Sigmoid colon (tissue), 7 donors: ENCODE measurements at places on chromosomes 7 and 10. TPM values are rescaled to one million over a fixed set of nuclear protein-coding genes. Genes with fewer than 3 reads are reported as not detected.
A peak's percentile ranks its signal among the peaks of the same experiment; 100 is the strongest.

GRCh38 chr7:17131983-17132655, 166.3 kb upstream of the AHR start:
- no peaks in the 10 kb centered on the region for H3K27me3 ChIP-seq
- DNase-seq: no peak
- no peak overlapping the region for H3K27ac ChIP-seq
- no peaks in the 10 kb centered on the region for H3K36me3 ChIP-seq

Gene NAT16
- total RNA-seq: not detected

DNA sequence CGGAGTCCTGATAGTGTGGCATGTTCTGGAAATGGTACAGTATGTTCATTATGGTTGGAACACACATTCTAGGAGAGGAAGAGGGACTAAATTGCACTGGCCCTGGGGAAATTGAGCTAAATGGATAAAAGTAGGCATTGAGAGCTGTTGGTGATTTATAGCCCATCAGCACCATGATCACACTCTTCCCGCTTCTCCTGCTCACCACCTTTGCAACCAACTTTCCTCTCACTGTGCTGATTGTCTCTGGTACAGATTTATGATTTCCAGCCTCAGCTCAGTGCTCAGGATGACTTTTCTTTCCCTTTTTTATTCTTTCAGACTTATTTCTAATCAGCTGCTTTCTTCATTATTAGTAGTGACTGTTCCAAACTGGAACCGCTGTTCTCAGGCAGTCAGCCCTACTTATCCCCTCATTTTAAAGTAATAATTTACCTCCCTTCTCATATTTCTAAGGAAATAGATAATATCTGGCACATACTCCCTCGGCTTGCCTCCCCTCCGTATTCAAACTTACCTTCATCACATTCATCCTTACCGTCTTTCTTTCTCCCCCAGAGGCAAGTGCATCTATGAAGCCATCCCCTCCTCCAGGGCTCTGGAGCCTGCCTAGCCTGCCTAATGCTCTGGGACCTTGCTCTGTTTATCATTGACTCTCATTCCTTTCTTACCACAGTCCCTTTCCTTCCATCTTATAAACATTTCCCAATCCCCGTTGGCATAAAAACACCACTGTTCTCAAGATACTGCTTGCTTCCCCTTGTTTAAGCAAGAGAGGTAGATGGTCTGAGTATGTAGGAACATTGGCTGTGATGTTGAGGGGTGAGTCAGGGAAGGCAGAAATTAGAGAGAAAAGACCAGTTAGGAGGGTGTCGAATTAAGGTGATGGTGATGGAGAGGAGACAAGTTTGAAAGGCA, 51.6 kb upstream of the RPA3 start:
- no peaks in the 10 kb centered on the region for H3K27me3 ChIP-seq
- no peaks in the 10 kb centered on the region for H3K36me3 ChIP-seq
- DNase-seq: no peak
- H3K27ac ChIP-seq: no peak overlapping the region
- no peaks in the 10 kb centered on the region for H3K4me1 ChIP-seq

DNA sequence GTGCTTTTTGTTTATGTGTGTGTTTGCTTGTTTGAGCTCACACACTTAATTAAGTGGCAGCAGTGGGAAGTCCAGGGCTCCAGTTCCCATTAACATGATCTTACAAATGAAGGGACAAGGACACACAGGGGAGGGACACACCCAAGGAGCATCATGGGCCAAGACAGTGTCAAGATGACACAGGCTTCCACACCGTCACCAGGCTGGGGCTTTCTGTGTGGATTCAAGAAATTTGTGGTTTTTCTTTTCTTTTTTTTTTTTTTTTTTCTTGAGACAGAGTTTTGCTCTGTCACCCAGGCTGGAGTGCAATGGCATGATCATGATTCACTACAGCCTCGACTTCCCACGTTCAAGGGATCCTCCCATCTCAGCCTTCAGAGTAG, 173.6 kb downstream of the KIAA1217 start:
- H3K4me3 ChIP-seq: no peak overlapping the region
- H3K27me3 ChIP-seq: no peaks in the 10 kb centered on the region
- H3K27ac ChIP-seq: no peak overlapping the region
- H3K36me3 ChIP-seq: no peaks in the 10 kb centered on the region

Gene UROS
- 46.7 TPM for total RNA-seq

Gene UNCX
- total RNA-seq: not detected

DNA sequence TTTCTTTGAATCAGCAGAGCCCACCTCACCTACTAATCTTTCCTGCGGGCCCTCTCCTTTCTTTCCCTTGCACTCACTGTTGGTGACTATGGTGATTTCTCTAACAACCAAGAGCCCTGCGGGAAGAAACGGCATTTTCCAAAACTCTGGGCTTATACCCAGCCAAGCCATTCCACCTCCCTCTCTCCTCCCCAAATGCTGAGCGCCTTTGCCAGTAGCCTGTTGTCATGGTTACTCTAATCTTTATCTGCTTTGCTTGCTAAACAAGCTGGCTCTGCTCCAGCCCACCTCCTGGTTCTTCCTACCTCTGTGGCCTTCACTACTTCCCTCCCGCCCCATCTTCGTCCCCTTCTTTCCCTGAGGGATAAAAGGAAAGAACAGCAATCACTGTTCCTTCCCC, 86.7 kb downstream of the DGKI start:
- H3K4me1 ChIP-seq: no peaks in the 10 kb centered on the region
- no peak for DNase-seq
- no peak overlapping the region for H3K4me3 ChIP-seq
- no peaks in the 10 kb centered on the region for H3K36me3 ChIP-seq
- no peak overlapping the region for H3K27ac ChIP-seq
- no peaks in the 10 kb centered on the region for H3K27me3 ChIP-seq

DNA sequence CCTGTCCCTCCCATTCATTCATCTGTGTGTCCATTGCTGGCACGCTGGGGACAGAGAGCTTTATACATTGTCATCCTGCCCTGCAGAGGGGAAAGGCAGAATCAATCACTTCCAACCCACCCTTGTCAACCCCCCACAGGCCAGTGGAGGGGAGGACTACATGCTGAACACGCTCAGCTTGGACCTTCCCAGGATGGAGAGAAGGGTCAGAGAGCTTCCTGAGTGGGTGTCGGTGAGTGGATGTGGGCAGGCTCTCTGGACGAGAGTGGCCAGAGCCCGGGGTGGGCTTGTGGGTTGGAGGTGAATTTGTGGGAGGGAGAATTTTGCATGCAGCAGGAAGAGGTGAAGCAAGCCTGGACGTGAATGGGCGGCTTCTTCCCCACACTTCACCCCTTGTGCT, 93.9 kb downstream of the DNAJB6 start:
- no peaks in the 10 kb centered on the region for H3K27me3 ChIP-seq
- DNase-seq: peak; percentile 34
- H3K27ac ChIP-seq: no peak overlapping the region
- H3K36me3 ChIP-seq: no peaks in the 10 kb centered on the region
- no peak overlapping the region for H3K4me3 ChIP-seq
- H3K4me1 ChIP-seq: peaks cover 10% of the 10 kb centered on the region

DNA sequence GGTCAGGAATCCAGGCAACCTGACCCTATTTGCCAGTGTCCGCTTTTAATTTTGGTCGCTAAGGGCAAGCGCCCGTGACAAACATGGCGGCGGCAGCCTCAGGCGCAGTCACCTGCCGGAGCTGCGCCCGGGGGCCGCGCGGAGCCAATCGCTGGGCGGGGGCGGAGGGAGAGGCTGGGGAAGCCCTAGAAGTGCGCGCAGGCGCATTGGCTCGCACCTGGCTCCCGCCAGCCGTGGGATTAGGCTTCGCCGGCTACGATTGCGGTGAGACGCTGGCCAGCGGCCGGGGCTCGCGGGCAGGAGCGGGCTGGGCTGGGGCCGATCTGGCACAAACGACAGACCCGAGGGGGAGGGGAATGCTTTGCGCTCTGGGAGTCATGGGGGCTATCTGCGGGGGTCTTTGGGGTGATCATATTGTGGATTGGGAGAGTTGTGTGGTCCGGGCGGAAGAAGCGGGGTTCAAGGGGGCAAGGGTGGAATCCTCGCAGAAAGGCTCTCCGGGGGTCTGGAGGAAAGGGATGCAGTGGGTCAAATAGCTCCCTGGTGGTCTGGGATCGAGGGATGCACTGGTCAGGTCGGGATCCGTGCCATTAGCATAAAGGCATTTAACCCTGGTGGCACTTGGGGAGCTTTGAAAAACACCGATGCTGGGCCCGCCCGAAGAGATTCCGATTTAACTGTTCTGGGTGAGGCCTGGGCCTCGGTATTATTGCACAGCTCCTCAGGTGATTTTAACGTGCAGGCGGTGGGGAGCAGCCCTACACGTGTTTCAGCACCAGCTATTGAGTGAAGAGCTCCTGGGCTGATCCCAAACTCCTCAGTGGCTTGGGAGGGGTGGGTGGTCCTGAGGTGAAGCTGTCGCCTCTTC, 10.1 kb upstream of the C10orf95 start:
- H3K4me1 ChIP-seq: peaks cover 11% of the 10 kb centered on the region
- H3K36me3 ChIP-seq: no peaks in the 10 kb centered on the region
- DNase-seq: peak; percentile 96
- no peaks in the 10 kb centered on the region for H3K27me3 ChIP-seq

Gene RUFY2
- total RNA-seq: 34.9 TPM
